ENCODE measurements at places on chromosomes 2 and 18.

DNA sequence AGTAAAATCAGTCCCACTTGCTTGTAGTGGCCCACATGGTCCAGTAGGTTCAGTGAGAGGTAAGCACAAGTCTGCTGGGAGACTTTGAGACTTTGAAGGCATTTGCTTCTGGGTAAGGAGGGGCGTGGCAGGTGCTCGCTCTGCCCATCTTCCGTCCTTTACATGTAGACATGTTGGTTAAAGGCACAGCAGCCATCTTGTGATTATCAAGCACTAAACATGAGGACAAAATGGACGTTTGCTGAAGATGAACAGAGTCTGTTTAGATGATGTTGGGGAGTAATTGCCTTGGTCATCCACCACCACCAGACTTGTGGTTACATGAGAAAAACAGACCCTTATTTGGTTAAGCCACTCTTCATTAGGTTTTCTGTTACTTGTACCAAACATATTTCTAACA, 252.8 kb upstream of the PARD3B start:
- DNase-seq = no peak

GRCh38 chr2:68774569-68775271, 40.1 kb downstream of the ARHGAP25 start:
- peak; percentile 97 for DNase-seq

- no peak for DNase-seq
Observed at GRCh38 chr18:76013057-76013456, 482.0 kb downstream of the ZNF516 start.

- no peak for DNase-seq
Observed at GRCh38 chr2:11239666-11240462, 84.6 kb downstream of the SLC66A3 start.

DNA sequence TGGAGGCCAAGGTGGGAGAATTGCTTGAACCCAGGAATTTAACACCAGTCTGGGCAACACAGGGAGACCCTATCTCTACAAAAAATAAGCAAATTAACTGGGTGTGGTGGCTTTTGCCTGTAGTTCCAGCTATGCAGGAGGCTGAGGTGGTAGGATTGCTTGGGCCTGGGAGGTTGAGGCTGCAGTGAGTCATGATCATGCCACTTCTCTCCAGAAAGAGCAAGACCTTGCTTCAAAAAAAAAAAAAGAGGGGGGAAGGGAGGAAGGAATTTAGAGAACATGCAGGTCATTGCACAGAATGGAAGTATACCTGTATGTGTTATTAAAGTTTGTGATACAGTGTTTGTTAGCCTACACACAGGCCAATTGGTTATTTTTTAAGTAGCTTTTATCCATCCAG, 25.8 kb downstream of the PKP4 start:
- DNase-seq = no peak

- peak; percentile 28 for DNase-seq
Observed at GRCh38 chr18:11689669-11690565, 853 bp downstream of the GNAL start.

- no peak for DNase-seq
Observed at GRCh38 chr2:46315103-46315890, 18.1 kb downstream of the EPAS1 start.

GRCh38 chr18:73118121-73118816, 250.5 kb upstream of the NETO1 start:
- no peak for DNase-seq

- no peak for DNase-seq
Observed at GRCh38 chr18:32847691-32848090, 74.9 kb upstream of the KLHL14 start.

- no peak for DNase-seq
Observed at GRCh38 chr2:119249855-119250717, 26.5 kb downstream of the STEAP3 start.

DNA sequence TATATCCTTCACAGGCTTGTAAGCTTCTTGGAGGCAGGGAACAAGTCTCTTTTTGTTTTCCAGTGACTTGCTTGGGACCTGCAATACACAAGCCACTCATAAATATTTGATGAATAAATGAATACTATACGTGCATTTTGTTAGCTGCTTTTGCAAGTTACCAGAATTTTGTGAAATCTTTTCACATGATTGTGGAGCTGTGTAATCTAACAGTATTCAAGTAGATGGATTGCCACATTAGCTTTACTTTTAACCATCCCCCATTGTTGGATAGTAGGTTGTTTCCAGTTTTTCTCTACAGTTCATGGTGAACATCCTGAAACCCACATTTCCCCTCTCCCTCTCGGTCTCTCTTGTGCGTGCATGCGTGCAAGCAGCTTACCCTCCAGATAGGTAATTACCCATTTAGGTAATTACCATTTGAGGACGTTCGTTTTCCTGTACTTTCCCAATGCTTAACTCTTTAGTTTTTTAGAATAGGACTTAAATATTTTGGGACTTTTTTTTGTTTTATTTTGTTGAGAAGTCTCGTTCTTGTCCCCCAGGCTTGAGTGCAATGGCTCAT, 12.5 kb downstream of the ZNF407 start:
- DNase-seq = no peak

DNA sequence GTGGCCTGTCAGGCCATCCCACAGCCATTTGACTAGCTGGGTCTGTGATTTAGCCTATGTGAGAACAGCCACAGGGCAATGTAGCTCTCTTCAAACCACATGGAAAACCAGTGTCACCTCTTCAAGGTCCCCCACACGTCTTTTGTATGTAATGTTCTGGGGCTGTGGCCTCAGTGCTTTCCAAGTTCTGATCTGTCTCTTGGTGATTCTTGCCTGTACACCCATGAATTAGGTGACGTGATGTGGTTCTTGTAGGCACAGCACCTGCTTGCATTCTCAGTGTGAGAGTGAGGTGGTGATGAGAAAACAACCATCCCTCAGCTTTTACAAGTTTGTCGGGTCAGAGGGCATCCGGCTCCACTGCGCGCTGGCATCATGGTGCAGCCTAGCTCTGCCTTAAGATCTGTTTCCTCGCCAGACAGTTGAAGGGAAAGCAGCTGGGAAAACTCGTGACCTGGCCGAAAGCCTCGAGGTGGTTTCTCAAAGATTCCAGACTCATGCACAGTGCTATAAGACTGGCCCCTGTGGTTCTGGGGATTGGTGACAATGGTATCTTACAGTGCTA, 125.8 kb downstream of the TANC1 start:
- DNase-seq = no peak

DNA sequence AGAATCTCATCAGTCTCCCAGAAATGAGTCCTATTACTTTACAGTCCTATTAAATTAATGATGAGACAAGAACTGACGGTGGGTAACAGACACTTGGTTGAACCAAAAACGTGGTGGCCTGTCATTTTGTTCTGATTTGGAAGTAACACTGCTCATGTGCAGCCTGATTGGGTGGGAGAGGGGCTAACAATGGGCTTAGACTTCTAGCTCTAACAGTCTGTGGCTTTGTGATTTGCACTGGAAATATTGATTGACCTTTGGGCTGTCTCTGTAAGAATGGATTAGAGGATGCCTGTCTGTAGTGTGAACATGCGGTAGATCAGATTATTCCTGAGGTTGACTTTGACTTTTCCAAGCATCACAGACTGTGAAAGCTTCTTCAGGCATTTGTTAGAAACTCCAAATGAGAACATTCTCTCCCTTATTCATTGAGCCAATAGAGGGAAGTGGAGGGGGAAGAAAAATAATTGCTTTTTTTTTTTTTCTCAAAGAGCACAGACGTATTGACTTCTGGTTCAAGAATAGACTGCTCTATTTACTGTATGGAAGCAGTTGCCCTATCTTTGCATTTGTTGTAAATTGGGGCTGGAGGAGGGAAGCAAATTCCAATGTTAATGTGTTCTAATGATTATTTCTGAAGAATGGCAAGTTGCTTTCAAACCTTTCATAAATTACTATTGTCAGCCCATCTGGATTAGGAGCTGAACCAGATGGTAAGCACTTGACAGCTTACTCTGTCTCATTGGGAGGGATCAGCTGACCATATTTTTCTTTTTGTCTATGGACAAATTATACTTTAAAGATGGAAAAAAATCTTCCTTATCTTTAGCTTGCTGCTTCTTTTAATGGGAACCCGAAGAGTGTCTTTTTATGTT, 85.8 kb upstream of the TTN start:
- no peak for DNase-seq

GRCh38 chr2:3192920-3193319, 184.7 kb downstream of the EIPR1 start:
- DNase-seq = no peak

DNA sequence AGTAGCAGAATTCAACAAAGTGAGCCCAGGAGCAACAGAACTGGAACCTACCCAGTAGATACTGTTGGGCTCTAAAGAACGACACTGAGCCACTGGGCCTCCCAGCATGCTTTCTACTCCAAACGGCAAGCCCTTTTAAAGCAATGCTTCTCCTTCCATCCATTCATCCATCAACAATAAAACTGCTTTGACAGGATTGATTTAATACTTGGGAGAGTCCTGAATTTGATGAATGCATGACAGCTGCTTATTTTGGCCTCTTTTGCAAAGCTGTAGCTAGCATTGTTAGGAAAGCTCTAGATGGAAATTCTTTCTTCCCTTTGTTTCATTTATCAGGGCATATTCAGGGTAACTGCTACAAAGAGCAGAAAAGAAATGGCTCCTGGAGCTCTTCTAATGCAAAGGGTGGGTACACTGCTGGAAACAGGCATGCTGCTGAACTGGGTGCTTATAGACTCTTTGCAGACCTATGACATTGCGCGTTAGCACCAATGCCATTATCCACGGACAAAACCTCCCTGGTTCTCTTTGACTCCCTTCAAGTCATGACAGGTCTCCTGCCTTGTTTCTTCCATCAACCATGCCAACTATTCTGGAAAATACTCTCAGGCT, 138.4 kb upstream of the HNRNPA3 start:
- DNase-seq = no peak

GRCh38 chr2:123993728-123994323, 31.3 kb upstream of the CNTNAP5 start:
- DNase-seq = no peak

DNA sequence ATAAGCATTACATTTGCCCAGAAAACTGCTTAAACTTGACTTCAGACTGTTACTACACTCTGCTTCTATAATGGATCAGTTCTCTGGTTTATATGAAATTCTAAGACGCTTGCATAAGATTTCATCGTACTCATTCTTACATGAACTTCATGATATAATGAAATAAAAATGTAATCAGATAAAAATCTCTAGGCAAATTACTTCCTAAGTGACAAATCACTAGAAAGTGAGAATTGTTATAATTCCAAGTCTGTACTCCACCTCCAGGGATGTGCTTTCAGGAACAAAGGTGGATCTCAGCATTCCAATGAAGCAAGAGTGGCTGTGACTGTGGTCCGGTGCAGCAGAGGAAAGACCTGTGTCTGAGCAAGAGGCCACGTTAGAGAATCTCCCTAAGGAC, 226.2 kb downstream of the PIEZO2 start:
- DNase-seq = no peak

DNA sequence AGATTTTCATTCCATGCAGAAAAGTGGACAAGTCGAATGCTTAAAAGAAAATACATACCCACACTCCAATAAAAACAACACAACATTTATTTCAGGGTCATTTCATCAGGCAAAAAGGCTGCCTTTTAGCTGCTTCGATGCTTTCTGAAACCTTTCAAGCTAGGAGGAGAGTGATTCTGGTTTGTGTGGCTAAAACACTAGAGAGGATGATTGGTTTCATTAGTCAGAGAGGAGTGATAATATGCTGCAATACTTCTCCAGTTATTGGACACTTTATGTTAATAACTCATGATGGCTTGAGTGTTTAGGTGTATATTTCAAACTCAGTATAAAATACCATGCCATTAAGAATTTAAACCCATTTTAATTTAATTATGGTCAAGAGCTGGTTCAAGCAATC, 614.0 kb downstream of the SLC4A3 start:
- DNase-seq = no peak

DNA sequence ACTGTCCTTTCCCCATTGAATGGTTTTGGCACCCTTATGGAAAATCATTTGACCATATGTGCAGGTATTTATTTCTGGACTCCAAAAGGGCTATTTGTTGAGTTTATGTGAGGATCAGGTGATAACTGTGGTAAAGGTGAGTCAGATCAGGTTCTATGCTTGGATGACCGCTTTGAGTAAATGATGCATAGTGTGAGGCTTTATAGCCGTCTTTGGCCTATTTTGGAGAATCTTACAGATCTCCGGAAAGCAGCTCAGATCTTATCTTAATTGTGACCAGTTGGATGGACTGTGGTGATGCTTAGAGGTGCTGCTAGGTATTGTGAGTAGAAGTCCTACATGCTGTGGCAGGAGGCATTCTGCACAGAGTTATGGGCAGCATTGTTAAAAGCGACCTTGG, 126.2 kb downstream of the METTL8 start:
- DNase-seq = no peak

GRCh38 chr2:48230834-48231233, 299.1 kb upstream of the STON1 start:
- no peak for DNase-seq
